Activated naive CD4-positive, alpha-beta T cell treated with anti-CD3 and anti-CD28 coated beads, Interleukin-2, amount 50 U/mL, for 16 hours (primary cell): ENCODE measurements at places on chromosomes 2 and 18.

DNA sequence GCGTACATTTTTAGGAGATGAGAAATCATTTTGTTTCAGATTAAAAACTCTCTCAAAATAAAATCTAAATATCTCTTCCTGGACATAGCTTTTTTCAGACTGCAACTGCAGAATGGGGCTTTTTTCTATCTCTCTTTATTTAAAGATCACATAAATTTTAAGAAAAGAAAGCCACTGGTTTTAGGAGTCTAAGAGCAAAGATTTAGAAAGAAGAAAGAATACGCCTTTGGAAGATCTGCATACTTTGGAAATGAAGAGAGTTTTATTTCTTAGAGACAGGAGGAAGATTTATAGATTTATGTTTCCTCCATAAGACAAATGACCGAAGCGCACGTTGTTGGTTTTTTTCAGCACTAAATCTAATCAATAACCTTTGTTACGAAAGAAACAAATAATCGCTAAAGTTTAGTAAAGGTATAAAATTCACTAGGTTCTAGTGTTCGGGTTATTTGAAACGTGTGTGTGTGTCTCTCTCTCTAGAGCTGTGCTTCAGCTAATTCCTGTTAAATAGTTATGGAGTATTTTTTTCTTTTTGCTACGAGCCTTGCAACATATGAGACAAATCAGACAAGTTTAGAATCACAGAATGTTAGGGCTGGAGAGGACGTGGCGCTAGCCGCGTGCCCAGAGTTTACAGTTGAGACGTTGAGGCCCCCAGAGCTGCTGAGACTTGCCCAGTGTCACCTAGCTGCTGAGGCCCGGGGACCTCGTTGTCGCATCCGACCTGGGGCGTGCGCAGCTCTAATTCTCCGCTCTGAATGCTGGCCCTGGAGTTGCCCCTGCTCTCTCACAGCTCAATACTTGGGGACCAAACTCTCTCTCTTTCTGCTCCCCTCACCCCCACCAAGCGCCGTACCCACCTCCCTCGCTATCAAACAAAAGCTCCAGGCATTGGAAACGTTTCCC is 69.9 kb downstream of the CTAGE1 start:
- no peak for DNase-seq

DNA sequence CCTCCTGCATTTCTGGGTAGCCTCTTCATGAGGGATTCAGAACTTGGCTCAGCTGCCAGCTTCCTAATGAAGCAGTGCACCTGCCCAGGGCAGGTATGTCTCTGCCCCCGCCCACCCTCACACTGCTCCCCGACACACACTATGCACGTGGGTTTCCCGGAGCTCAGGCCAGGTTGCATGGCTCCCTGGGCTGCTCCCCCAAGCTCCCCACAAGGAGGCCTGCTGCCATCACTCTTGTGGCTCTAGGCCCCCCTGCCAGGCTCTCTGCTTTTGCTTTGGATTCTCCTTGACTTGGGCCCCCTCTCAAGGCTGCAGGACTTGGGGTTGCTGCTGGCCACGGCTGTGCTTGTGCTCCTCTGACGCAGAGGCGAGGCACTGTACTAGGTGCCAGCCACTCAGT is 43.6 kb downstream of the ADD2 start:
- no peak for DNase-seq

- DNase-seq = no peak
These were observed 37.2 kb upstream of the NEMP2 start for GRCh38 chr2:190571686-190572085.

DNA sequence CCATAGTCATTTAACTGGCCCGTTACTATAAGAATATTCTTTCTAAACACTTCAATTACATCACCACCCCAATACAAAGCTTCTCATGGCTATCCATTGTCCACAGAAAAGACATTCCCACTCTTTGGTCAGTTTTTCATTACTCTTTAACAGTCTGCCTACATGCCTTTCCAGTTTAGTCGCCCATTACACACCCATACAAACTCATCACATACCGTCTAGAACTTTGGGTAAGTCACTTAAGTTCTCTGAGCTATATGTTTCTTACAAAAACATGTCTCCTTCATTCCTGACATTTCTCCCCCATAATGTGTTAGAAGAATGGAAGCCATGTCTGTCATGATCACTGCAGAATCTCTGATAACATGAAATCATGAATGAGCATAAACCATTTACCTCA is 108.2 kb upstream of the STK17B start:
- no peak for DNase-seq

DNA sequence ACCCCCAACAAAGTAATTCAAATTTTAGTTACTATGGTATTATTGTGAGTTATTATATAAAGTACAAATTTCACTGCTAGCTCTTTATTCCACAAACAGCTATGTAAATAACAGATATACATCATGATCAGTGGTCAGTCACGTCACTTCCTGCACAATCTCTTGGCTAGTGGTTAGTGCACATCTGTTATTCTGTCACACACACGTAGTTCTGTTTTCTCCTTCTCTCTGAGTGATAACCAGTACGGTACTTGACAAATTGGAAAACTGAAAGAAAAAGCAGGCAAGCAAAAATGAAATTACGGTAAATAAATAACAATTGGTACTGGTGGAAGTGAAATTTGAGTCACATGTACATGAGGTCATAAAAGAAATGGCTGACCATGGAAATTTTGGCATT is 728.7 kb downstream of the CCDC85A start:
- DNase-seq = no peak

GRCh38 chr2:188318161-188318749 is 26.6 kb downstream of the GULP1 start:
- no peak for DNase-seq

- no peak for DNase-seq
These were observed 4.6 kb downstream of the ARL5A start for GRCh38 chr2:151823651-151824050.

GRCh38 chr2:181594322-181594721 is 62.6 kb downstream of the CERKL start:
- DNase-seq = no peak

DNA sequence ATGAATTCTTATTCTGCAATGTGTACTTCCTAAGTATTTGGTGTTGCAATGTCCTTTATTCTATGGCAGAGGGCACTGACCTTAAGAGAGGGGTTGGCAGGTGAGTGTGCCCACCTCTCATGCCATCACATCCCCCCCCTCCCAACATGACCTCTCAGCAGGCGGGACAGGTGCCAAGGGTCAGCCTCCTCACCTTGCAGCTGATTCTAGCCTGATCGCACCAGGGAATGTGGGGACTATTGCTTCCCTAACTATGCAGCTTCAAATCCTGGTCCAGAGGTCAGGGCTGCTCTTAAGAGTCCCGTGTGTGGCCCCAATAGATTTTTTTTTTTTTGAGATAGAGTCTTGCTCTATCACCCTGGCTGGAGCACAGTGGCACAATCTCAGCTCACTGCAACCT is 9.5 kb downstream of the HJURP start:
- no peak for DNase-seq

GRCh38 chr2:27537287-27537686 is 40.6 kb downstream of the GCKR start:
- no peak for DNase-seq

DNA sequence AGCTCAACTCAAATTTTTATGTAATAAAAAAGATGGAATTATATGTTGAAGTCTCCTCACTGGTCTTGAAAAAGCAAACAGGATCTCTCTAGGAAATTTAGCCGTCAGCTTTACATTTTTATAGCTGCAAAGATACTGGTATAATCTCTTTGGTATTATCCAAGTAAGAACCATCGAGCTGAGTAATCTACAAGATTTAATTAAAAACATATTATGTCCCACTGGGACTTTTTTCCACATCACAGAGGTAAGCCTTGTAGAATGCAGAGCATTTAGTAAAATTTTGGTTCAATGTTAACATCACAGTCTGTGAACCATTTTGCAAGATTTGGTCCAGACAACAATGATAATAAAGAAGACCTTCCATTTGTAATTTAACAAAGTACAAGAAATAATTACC is 162.6 kb upstream of the SLC39A10 start:
- no peak for DNase-seq

DNA sequence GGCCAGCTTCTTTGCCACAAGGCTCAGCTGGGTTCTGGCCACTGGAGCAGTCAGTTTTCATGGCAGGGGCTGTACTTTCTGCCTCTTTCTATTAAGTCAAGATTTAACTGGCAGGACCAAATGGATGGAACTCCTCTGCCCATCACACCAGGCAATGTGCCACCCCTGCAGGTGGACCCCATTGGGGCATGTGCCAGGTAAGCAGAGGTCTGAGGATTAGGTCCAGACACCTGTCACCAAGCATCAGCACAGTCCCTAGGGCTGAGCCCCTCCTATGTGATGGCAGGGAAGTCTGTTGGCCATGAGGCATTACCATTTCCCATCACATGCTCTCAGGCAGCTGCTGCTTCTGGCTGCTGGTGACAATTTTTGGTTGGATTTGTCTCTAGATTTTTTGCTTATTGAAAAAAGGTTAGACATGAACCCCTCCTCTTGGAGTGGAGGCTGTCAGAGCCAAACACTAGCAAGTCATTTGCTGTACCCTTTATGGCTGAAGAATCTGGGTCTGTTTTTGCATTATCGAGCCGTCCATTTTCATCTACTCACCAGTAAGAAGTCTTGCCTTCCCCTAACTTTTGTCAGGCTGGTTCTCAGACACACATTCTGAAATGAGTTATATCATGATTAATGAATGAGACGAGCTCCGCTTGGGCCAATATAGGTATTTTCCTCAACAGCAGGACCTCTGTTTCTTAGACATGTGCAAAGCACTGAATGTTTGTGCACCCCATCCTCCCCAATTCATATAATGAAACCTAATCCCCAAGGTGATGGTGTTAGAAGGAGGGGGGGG is 328.0 kb downstream of the TSN start:
- DNase-seq = no peak

GRCh38 chr18:29250259-29250658 is 1073.3 kb upstream of the CDH2 start:
- DNase-seq = no peak

DNA sequence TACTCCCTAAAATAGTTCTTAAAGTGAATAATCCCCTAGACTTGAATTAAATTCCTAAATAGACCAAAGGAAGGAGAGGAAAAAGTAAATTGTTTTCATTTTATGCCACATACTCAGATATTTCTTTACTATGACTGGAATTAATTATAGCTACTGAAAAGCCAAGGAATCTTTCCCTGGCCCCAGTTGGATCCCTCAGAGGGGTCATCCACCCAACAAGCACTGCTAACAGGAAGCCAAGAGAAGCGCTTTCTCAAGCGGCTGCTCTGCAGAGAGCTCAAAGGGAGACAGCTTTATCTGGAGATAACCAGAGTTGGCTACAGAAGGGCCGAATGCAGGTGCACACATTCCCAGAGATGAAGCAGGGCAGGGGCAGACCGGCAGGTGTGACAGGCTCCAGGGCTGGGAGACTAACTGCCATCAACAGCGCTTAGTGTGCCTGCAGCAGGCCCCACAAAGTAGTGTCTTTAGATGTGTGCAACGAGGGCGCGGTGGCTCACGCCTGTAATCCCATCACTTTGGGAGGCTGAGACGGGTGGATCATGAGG is 51.1 kb downstream of the POLR1A start:
- DNase-seq = no peak

- no peak for DNase-seq
These were observed 294.1 kb downstream of the SOCS6 start for GRCh38 chr18:70582981-70583380.

GRCh38 chr2:108367014-108367413 is 10.7 kb upstream of the SULT1C4 start:
- no peak for DNase-seq

- DNase-seq = no peak
These were observed 560.6 kb downstream of the SLC4A3 start for GRCh38 chr2:220188031-220188430.

- DNase-seq = no peak
These were observed 293.2 kb downstream of the PLCL1 start for GRCh38 chr2:198097630-198098029.

- no peak for DNase-seq
These were observed 124.4 kb upstream of the PXDN start for GRCh38 chr2:1868683-1869141.

GRCh38 chr2:11017921-11018320 is 106.2 kb downstream of the KCNF1 start:
- no peak for DNase-seq

- no peak for DNase-seq
These were observed 89.5 kb upstream of the NCK2 start for GRCh38 chr2:105655244-105655643.

DNA sequence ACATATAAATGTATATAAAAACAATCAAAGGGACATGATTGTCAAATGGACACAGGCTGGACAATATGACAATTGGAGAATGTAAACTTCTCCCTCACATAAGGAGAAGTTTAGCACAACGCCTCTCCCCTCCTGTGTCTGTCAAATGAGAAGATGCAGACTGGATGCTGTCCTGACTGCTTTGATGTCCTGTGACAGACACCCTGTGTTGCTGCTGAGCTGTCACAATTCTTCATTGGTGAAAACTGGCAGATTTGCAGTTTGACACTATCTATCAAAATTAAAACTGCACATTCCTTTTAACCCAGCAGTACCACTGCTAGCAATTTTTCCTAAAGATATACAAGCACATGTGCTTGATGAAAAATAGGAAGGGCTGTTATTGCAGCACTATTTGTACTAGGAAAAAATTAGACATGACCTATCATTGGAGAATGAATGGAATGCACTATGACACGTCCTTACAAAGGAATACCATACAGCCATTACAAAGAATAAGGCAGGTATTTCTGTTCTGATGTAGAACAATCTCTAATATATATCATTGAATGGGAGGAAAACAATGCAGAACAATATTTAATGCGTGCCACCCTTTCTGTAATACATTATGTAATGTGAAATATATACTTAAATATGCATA is 12.4 kb downstream of the DPYSL5 start:
- no peak for DNase-seq

DNA sequence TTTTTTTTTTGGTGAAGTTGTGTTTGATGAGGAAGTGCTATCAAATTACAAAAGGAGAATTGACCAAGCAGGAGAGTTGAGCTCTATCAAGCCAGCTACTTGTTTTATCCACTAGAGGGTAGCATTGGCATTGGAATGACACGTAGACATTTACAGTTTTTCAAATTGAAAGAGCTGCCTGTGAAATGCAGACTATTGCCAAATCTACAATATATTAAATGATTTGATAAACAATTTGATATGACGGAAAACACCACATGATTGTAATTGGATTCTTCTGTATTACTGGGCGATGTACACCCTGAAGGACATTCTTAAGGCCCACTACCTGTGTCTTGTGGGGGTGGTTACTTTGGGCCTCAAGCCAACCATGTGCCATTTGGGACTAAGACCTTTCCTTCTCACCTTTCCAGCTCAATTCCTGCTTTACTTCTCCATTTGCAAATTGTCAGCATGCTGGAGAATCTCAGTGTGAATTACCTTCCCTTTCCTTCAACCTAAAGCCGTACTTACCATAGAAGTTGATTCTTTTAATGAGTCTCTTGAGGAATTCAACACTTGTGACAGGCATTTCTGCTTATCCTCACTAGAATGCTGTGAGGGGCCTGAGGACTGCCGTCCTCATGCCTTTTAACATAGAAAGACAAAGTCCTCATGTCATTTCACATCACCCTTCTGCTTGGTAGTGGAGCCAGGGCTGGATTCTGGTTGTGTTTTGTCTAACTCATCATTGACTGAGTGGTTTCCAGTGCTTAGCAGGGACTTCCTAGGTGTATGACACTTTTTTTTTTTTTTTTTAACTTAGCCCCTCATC is 134.8 kb upstream of the THUMPD2 start:
- no peak for DNase-seq

GRCh38 chr2:100113990-100114433 is 28.4 kb downstream of the AFF3 start:
- no peak for DNase-seq
